LHCN-M2 (cell line): ENCODE measurements at places on chromosomes 7 and 10. TPM values are rescaled to one million over a fixed set of nuclear protein-coding genes. Genes with fewer than 3 reads are reported as not detected.

DNA sequence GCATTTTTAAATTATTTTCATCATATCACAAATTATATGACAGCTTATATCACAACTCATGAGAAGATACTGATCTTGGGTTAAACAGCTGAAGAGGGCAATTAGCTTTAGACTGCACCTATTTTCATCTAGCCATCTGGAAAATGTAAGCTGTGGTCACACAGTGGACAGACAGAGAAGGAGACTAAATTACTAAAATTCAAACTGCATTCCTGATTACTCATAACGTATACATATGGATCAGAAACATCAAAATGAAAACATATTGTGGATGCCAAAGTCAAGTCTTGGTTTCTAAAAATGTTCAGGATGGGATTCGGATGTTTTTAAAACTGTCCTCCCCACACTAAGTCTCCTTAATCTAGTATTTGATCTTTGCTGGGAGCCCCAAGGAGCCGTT lies 6.6 kb downstream of the BBIP1 start:
- peak; percentile 58 for DNase-seq

GRCh38 chr7:129617652-129618051 lies 6.1 kb downstream of the NRF1 start:
- DNase-seq = no peak

GRCh38 chr10:99742701-99743100 lies 10.7 kb downstream of the CUTC start:
- peak; percentile 65 for DNase-seq

DNA sequence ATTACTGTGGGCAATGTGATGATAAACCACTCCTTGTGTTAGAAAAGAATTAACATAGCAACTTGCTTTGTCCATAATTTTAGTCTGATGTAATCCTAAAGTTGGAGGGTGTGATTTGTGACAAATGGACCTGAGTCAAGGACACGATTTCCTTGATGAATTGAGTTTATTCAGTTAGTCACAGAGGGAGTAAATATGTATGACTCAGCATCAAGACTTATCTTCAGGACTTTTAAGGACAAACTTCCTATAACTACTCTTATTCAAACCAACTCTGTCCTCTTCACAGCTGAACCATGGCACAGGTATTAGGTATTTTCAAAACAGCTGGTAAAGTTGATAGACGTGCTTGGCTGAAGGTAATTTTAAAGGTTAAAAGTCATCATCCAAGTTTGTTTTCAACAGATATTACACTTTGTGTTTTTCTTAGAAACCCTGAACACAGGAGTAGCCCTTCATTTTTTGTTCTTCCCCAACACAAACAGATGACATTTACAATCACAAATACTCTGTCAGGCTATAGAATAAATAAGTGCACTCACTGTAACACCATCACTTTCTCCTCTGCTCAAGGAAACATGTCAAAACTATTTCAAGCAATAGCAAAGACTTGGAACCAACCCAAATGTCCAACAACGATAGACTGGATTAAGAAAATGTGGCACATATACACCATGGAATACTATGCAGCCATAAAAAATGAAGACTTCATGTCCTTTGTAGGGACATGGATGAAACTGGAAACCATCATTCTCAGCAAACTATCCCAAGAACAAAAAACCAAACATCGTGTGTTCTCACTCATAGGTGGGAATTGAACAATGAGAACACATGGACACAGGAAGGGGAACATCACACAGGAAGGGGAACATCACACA lies 54.5 kb downstream of the COA1 start:
- peak; percentile 91 for DNase-seq

GRCh38 chr7:122064971-122065370 lies 79.1 kb downstream of the AASS start:
- DNase-seq = no peak

GRCh38 chr7:132430861-132431822 lies 145.1 kb downstream of the PLXNA4 start:
- no peak for DNase-seq

- DNase-seq = no peak
Measured at GRCh38 chr10:43394868-43395267, 14.1 kb downstream of the HNRNPF start.

DNA sequence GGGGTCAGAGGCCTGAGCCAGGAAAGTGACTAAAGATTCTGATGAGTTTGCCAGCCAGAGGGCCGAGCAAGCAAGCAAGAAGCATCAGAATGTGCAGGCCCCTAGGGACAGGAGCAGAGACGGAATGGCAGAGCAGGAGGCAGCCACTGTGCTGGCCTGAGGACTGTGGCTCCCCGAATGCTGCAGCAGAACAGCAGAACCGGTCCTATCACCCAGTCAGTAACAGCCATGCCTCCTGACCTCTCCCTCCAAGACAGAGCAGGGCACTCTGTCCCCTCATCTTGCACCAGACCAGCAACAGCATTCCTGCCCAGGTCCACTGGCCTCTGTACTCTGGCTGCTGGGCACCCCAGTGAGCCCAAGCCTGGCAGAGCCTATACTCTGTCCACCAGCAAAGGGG lies 85.9 kb downstream of the ARHGAP22 start:
- no peak for DNase-seq

- no peak for DNase-seq
Measured at GRCh38 chr10:42836771-42837468, 54.3 kb downstream of the BMS1 start.

- DNase-seq = no peak
Measured at GRCh38 chr10:58265249-58265648, 2.4 kb downstream of the IPMK start.

- DNase-seq = no peak
Measured at GRCh38 chr7:15821484-15822427, 135.3 kb upstream of the MEOX2 start.

DNA sequence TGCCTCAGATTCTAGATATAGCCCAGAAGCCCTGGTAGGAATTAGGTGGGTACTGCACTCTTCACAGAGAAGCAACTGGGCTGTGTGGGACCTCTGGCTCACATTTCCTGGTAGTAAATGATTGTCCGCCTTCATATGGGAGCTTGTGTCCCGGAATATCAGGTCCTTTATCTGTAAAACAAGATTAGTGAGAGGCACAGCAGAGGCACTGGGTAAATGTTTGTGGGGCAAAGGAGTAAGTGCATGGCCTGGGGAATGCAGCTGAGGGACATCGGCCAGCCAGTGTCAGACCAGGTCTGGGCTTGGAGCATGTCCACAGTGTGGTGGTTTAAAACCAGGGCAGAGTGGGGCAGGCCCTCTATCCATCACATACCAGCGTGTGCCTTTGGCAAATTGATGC lies 323.3 kb upstream of the ZMIZ1 start:
- DNase-seq = no peak

- DNase-seq = no peak
Measured at GRCh38 chr10:15455456-15455855, 84.4 kb upstream of the FAM171A1 start.

DNA sequence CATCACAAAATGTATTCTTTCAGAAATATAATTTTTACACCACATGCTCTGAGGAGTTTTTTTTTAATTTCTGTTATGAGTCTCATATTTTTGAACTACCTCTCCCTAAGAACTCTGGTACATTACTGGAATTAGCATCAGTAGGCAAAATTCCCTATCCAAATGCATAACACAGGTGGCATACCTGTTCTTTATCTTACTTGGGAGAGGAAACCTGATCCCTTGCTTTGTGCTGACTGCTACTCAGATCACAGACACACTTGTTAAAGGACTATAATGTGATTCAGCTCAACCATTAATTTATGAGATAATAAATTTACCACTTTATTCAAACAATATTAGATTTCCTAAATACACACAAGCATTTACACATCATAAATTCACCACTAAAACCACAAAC lies 617.2 kb downstream of the GRM8 start:
- no peak for DNase-seq

- peak; percentile 34 for DNase-seq
Measured at GRCh38 chr10:42594246-42594650, 44.1 kb downstream of the ZNF33B start.

- DNase-seq = no peak
Measured at GRCh38 chr10:129373718-129374117, 93.3 kb upstream of the MGMT start.

DNA sequence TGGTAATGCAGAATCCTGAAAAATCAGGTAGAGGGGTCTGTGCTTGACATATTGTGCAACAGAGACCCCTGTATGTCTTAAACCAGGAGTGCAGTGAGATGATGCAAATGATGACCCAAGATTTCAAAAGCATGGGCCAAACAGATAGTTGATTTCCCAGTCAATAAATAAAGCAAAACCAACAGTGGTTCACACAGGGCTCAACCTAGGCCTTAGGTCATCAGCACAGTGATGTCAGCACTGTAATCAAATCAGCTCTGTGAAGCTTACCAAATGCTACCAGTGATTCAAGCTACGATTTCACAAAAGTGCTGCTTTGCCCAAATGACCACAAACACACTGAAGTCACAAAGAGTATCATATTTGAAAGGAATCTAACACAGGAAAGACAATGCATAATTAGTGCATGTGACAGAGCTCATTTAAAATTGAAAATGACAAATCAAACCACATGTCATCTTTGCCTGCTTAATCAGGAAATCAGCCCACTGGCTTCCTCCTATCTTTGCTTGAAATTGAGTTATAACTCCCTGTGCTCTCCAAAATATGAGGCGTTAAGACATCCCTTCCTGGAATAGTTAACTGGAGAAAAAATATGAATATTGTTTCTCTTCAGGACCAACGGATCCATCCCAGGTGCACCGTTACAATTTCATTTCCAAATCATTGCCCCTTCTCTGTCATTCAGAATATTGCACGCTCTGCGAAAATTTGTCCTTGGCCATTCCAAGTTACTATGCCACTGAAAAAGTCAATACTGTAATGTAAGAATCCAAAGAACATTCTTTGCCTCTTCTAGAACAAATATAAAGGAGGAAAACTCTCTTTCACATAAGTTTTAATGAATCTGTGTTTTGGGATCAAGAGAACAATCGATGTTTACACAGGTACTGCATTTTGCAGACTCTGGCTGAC lies 41.9 kb upstream of the ASL start:
- DNase-seq = peak; percentile 42

DNA sequence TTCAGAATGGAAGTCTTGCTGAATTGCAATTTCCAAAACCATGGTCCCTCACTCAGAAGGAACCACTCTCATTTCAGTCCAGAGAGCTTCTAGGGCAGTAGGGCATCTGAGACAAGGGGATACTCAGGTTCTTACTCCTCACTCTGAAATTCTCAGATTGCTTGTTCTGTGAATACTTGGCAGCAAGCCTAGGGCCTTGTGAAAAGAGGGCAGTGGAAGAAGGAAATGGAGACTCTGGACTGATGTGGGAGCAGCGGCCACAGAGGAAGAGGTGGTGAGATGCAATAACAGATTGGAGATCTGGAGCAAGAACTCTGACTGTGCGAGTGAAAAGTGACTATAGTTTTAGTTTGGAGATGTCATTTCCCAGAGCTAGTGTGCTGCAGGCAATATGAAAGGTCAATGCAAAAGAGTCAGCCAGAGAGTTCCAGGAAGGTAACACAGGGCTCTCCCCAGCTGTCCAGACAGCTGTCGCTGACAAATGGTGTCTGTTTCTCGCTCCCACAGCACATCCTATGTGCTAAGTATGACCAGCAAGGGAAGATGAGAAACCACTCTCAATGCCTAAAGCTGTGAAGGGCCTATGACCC lies 291.6 kb upstream of the KIAA1217 start:
- no peak for DNase-seq

- DNase-seq = no peak
Measured at GRCh38 chr7:15544050-15544449, 17.8 kb downstream of the AGMO start.

GRCh38 chr10:35208536-35208935 lies 81.9 kb downstream of the CREM start:
- DNase-seq = no peak

GRCh38 chr7:110973196-110973990 lies 117.5 kb upstream of the LRRN3 start:
- no peak for DNase-seq

GRCh38 chr10:91983416-91983815 lies 59.8 kb downstream of the BTAF1 start:
- DNase-seq = no peak

DNA sequence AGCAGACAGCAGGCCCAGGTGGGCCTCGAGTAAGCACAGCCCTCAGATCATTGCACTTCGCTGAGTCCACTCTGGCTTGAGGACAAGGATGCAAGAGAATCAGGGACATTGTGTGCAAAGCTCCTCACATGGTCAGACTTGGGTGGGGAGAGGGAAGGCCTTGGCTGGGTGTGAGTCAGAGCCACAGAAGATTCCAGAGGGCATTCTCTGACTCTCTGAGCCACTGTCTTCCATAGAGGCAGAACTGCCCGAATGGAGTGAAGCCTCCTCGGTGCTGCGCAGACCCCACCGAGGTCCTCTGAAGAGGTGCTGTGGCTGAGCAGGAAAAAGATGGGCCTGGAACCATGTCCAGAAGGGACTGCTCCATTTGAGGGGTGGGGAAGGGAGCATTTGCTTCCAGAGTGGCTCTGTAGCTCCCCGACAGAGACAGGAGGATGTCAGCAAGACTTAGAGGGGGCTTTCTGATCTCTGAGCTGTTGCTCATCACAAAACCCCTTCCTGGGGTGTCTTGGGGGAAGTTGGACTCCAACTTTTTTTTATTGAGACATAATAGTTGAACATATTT lies 120.8 kb downstream of the PTPN20 start:
- no peak for DNase-seq

GRCh38 chr7:46488607-46489006 lies 567.5 kb upstream of the IGFBP3 start:
- DNase-seq = no peak

- no peak for DNase-seq
Measured at GRCh38 chr10:59870152-59870551, 36.2 kb downstream of the CCDC6 start.

- no peak for DNase-seq
Measured at GRCh38 chr10:105239311-105240219, 598.5 kb downstream of the SORCS3 start.

DNA sequence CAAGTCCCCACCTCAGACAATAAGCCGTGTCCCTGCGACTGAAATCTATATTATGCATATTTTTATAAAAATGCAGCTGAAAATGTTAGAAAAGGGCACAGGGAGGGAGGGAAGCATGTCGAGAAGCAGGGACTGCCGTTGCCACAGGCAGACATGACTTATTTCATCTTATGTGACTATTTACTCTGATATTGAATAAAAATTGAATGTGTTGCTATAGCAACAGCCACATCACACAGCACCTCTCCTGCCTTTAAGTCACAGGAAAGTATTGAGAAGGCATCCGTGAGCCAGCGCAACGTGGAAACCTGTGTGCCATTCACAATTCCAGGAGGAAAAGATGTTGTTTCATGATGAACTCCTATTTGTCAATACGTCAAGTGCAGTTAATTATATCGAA lies 549.5 kb downstream of the DNAJB6 start:
- no peak for DNase-seq

- peak; percentile 82 for DNase-seq
Measured at GRCh38 chr10:79487296-79488194, 24.8 kb upstream of the EIF5AL1 start.

SPRN gene
- 0.29 and 0.32 TPM in 2 replicates for total RNA-seq

MRLN gene
- not detected in 2 replicates for total RNA-seq

CALML5 gene
- total RNA-seq = not detected in 2 replicates

GPR26 gene
- not detected in 2 replicates for total RNA-seq

SCIN gene
- total RNA-seq = 0.40 and 1.0 TPM in 2 replicates

CROT gene
- total RNA-seq = 24.8 and 32.4 TPM in 2 replicates

CLRN3 gene
- total RNA-seq = not detected in 2 replicates

CCL24 gene
- not detected in 2 replicates for total RNA-seq

WDR86 gene
- total RNA-seq = 1.3 TPM in 1 of 2 replicates, not detected in the other
